ENCODE measurements at places on chromosomes 12 and 14.

DNA sequence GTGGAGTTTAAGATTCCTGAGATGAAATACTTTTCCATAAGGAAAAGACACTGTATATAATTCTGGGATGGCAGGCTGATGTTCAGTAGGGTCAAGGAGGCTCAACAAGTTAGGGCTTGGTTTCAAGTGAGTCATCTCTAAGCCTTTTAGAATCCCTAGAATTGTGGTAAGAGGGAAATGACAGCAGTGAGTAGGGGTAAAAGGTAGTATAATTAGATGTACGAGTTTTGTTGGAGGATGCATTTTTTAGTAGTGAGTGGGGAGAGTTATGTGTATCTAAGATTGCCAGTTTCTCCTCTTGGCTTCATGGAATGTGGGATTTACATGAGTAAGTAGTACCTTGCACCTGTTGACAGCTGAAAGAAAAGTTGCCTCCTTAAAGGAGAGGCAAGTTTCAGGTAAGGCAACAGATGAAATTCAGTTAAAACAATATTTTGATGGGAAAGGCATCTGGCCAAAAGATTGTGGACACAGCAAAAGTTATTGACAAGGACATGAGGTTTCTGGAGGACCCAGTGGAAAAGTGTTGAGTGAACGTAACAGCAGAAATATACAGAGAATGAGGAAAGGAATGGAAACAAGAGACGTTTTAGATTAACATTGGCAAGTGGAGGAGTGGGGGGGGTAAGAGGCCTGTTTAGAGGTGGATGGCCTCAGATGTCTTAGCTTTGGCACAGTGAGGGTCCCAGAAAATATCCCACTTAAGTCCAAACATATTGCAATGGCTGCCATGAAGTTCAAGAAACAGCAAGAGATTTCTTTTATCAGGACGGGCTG lies 21.8 kb downstream of the LMO3 start:
- DNase-seq: no peak

GRCh38 chr14:78073028-78073427 lies 97.1 kb upstream of the NRXN3 start:
- no peak for DNase-seq

GRCh38 chr14:57847096-57847495 lies 18.8 kb downstream of the SLC35F4 start:
- no peak for DNase-seq

- DNase-seq: no peak
Measured at GRCh38 chr12:113845900-113846674, 120.0 kb downstream of the RBM19 start.

- no peak for DNase-seq
Measured at GRCh38 chr12:20599757-20600156, 95.4 kb upstream of the SLCO1C1 start.

- DNase-seq: no peak
Measured at GRCh38 chr12:64660237-64661018, 50.1 kb downstream of the RASSF3 start.

DNA sequence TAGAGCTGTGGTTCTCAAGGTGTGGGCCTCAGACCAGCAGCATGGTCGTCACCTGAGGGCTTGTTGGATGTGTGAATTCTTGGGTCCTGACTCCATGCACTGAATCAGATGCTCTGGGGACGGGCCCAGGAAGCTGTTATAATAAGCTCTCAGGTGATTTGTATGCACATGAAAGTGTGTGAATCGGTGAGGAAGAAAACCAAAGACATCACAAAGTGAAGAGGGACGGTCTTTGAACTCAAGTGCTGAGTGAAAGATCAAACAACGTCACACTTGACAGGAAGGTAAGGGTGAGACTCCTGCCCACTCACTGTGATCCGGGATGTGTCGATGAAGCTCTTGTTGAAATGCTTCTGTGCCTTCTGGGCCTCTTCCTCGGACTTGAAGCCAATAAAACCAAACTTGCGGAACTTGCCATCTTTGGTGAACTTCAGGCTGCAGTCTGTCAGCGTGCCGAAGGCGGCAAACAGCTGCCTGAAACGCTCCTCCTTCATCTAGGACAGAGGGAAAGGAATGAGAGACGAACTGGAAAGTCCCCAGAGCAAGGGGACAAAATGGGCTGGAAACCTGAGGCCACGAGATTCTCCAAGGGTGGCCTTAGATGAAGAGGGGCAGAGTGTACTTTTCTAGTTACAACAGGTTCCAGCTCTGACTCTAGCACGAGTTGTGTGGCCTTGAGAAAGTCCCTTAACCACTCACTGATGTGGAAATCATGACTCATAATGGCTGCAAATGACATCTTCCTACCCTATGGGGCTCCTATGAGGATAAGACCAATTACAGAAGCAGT lies 4.0 kb downstream of the RBM19 start:
- DNase-seq: peak; percentile 26

- DNase-seq: no peak
Measured at GRCh38 chr12:9243999-9244649, 35.9 kb upstream of the PZP start.

GRCh38 chr12:132148368-132149045 lies 4.2 kb downstream of the NOC4L start:
- DNase-seq: no peak

DNA sequence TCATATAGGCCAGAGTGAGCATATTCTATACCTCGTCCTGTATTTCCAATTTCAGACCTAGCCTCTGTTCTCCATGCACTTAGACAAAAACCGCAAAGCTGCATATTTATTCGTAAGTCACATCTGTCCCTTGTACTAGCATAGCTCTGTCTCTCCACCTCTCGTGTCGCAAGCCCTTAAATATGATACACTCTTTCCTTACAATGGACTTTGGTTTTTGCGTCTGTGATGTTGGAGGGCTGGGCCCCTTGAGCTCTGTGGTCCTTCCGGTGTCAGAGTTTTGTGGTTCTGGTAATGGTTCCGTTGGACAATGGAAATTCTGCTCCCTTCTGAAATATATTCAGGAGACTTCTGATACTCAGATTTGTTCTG lies 11.3 kb downstream of the PRKCH start:
- no peak for DNase-seq

- no peak for DNase-seq
Measured at GRCh38 chr14:37591941-37592481, 3.0 kb downstream of the FOXA1 start.

- DNase-seq: no peak
Measured at GRCh38 chr12:119592232-119592631, 1.3 kb upstream of the TMEM233 start.

- no peak for DNase-seq
Measured at GRCh38 chr12:2163177-2163941, 110.6 kb downstream of the CACNA1C start.

Measured in stimulated activated CD4-positive, alpha-beta T cell treated with anti-CD3 and anti-CD28 coated beads, Interleukin-12 subunit alpha, Interleukin-12 subunit beta, amount 100 ng/mL, for 4 hours (primary cell).